Skin of body (tissue), 3 donors: ENCODE measurements at places on chromosomes 11 and 22. TPM values are rescaled to one million over a fixed set of nuclear protein-coding genes. Genes with fewer than 3 reads are reported as not detected.

GRCh38 chr22:31604746-31605705 is 57.0 kb downstream of the PISD start:
- DNase-seq = no peak

DNA sequence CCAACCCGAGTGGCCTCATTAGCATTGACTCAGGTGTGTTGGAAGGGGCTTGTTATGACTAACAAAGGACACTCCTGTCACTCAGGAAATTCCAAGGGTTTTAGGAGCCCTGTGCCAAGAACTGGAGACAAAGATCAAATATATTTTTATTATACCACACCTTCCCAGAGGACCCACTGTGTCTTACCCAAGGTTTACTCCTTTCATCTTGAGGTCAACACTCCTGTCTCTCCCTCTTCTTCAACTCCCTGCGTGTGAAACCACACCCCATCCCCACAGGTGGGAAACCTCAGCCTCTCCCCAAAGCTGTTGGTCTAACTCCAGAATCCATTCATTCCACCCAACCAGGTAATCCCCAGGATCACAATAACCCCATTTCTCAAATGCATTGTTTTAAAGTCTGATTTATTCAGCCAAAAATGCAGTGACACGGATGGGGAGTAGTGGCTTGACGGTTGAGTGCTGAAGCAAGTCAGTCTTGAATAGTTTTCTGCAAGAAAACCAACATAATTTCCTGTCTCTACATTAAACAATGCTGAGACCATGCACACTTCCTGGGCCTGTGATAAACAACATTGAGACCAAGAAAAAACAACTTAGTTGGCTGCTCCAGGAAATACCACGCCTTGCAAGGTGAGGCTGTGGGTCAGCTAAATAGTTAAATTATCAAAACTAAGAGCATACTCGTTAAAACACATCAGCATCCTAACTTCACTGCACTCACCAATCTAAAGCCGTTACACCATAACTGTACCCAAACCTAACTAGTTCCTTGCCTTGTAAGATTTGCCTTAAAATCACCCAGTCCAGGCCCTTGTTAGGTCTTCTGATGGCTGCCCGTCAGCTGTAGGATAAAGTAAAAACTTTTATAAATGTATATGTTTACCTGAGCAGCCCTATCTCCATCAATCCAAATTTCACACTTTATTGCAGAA is 38.5 kb upstream of the SPON1 start:
- DNase-seq = no peak

DNA sequence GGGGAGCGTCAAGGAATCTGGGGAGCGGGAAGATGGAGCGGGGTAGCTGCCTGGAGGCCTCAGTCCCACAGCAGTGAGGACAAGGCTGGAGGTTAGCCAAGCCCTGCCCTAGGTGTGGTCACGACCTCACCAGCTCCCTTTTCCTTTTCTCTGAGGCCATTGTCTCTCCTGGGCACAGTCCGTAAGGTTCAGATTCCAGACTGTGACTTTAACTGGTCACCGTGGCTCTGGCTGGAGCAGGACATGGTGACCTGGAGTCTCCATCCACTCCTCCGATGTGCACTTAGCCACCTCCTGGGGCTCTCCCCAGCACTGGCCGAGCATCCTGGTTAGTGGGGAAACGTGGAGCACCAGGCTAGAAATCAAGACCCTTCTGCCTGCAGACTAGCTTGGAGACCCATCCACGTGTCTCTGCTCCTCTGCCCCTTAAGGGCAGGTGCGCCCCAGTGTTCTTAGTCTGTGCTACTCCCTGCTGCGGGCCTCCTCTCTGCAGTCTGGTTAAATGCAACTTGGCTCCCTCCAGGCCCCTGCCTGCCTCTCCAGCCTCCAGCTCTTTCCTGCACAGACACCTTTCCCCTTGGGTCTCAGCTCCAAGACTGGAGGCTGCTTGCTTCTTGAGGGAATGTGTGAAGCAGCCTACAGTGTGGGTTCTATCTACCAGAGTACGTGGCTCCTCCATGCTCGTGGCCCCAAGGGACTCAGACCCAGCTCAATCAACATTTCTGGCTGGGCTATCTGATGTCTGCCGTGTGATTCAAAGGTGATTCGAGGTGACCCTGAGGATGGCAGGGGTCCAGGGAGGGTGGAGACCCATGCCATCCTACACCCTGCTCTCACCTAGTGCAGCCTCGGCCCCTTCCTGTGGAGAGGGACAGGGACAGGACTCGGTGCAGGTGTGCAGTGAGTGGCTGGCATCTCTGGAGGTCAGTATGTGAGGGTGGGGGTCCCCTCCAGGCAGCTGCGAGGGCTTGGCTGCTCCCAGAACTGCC is 5.2 kb downstream of the SLC25A1 start:
- DNase-seq = no peak

Gene CDHR5
- not detected for total RNA-seq
